Right ventricle myocardium inferior (tissue), 1 donor: ENCODE measurements at places on chromosomes 16 and 17.
A peak's percentile ranks its signal among the peaks of the same experiment; 100 is the strongest.

- DNase-seq, result no peak
These were observed 210.0 kb downstream of the TMEM114 start for GRCh38 chr16:8380311-8380710.

GRCh38 chr17:79630821-79631639, 20.2 kb upstream of the RBFOX3 start:
- DNase-seq, result peak; percentile 35

DNA sequence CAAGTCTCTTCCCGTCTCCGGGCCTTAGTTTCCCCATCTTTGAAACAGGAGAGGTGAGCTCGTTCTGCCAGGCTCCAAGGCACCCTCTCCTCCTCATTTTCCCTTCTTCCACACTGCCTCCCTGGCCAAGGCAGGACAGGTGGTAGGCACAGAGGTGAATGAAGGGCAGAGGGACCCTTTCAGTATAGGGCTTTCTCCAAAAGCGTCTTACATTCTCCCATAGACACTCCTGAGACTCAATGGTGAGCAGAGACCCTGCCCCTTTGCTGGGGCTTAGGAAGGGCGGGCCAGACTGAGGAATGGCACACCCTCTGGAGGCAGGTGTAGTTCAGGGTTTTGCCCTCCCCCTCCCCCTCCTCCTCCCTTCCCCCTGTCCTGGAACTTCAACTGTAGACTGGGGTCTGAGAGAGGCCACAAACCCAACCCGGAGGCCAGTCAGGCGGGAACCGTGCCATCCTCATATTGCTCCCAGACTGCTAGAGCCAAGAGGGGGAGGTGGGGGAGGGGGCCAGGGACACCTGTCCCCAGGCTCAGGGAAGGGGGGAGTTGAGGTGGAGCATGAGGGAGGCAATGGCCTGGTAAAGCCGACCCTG, 1.9 kb downstream of the PLEKHH3 start:
- DNase-seq, result no peak

DNA sequence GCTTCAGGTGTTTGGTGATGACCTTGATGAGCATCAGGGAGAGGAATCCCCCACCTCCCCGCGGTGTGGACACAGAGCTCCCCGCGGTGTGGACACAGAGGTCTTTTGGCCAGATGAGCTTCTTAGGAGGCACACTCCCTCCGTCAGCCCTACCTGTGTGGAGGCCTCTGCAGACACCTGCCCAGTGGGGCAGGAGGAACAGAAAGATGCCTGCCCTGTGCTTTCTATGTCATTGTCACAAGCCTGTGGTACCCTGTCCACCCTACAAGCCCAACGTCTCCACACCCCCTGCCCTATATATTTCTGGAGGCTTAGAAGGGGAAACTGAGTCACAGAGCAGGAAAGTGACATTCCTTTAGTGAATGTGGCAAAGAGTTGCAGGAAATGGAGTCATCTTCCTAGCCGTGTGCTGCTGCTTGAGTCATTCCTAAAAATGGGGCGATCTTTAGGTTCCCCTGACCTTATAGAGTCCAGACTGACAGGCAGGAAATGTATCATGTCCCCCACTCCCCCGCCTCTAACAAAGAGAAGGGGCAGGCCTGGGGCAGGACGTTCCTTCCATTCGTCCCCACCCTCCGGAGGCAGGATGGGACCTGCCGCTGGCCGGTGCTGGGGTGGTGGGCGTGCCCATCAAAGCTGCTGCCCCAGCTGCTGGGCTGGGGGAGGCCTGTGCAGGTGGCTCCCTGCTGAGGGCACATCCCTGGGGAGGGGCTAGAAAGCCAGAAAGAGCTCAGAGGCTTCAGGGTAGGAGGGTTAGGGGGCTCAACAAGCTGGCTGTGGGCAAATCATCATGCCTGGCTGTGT, 1.0 kb upstream of the C16orf74 start:
- no peak for DNase-seq
